ENCODE measurements at places on chromosomes 4 and X.
A peak's percentile ranks its signal among the peaks of the same experiment; 100 is the strongest.

DNA sequence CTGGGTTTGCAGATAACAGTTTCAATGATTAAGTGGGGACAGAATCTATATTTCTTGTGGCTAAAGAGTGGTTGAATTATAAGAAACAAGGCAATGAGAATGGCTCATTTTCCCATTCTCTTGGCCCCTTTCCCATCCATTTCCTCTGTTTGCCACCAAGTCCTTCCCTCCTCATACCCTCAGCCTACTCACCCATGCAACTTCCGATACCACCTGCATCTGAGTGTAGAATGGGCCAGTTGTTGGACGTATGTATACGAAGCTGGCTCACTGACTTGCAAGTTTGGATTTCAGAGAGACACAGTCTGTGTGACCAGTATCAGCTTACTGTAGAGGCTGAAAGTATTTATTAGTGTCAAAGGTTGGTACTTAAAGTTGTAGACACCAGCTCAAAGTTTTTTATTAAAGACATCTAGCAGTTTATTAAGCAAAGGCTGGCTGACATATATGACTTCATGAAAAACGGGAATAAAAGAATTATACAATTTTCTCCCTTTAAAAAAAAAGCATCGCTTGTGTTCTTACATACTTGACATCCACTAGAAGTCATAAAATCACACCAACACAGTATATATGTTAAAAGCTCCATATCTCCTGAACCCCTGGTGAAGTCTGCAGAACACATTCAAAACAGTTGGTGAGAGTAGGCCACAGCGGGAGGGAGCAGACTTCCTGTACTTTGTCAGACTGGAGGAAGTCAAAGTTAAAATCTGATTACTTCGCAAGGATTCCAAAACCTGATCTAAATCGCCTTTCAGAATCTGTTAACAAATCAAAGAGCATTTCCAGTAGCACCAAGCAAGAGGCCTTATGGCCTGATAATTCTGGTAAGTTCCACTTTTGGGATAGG lies 22.4 kb upstream of the STIM2 start:
- DNase-seq: no peak

DNA sequence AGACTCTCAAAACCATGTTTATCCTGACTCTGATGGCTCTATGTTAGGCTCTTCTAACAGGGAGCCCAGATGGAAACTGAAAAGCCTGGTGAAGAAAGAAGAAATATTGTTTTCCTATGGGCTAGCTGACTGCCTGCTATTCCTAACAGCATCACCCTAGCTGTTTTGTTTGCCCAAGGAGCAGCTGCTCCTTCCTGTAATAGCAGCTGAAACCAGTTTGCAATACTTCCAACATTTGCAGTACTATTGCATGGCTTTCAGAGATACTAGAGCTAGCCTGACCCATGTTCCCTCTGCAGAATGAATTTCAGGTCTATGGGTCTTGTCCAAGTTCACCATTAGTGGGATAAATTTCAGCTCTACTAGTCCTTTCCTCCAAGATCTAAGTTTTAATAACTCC lies 495.2 kb downstream of the INPP4B start:
- peak; percentile 80 for DNase-seq

GRCh38 chr4:113869743-113870375 lies 108.3 kb upstream of the CAMK2D start:
- DNase-seq: peak; percentile 54

DNA sequence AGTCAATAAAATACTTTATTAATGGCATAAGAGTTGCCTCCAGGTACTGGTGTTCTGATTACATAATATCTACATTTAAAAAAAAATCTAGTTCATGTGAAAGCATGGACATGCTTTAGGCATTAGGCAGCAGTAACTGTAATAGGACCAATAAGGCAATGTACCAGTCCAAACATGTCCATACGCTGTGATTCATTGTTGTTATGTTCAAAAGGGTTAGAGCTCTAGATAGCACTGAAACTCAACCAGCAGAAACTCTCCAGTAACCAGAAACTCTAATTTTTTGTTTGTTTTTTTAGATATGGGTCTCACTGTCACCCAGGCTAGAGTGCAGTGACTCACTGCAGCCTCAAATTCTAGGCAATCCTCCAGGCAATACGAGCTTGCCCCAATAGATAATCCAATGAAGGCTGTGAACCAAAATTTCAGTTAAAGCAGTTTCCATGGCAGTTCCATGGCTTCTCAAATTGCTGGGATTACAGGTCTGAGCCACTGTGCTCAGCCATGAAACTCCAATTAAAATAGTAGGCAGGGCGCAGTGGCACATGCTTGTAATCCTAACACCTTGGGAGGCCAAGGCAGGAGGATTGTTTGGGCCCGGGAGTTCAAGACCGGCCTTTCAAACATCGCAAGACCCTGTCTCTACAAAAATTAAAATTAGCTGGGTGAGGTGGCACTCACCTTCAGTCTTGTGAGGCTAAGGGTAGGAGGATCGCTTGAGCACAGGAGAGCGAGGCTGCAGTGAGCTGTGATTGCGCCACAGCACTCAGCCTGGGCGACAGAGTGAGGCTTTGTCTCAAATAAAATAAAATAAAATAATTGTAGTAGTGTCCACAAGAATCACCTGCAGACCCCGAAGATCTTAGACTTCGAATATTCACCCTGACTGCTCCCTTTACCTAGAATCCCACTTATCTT lies 36.3 kb downstream of the MGARP start:
- DNase-seq: peak; percentile 99

DNA sequence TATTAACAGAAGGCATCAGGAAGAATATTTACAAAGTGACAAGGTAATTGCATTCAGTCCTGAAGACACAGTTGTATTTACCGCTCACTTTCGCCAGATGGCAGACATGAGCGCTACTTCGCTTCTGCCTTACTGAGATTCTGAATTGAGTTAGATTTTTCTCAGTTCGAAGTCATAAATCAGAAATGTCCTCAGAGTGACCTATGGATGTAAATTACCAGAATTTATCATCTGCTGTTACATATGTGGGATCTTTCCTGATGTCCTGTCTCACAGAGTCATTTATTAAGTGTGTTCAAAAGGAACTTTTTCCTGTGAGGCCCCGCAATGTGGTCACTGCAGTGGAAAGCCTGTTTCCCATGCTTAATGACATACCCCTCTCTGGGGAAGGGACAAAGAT lies 97.3 kb upstream of the DCLK2 start:
- DNase-seq: peak; percentile 74

- DNase-seq: no peak
Measured at GRCh38 chr4:75549019-75549418, 6.8 kb upstream of the ODAPH start.

- no peak for DNase-seq
Measured at GRCh38 chr4:184664445-184665210, 15.1 kb downstream of the PRIMPOL start.

DNA sequence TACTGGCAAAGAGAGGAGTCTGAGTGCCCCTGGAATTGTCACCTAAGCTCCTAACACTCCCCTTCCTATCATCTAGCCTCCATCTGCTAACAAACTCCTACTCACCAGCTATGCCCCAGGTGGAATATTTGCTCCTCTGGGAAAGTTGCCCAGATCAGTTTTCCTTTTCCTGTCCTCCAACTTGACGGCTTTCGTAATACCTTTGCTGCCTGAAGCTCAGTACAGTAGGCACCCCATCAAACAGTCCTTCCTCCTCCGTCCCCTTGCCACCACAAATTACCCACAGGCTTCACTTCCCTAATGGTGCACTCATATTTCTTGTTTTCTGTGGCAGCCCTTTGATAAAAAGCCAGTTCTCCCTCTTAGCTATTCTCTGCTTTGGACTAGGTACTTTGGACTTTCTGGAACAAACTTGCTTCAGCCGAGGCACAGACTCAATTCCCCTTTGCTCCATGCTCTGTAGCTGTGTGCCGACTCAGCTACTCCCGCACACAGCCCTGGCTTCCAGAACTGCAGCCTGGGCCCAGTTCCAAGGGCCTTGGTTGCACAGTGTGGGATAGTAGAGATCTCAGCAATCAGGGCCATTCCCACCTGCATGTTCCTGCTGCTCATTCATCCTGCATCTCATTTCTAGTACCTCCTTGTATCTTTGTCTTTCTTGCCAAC lies 605.1 kb downstream of the BCOR start:
- DNase-seq: no peak

GRCh38 chr4:763191-763810 lies 57.7 kb downstream of the PCGF3 start:
- no peak for DNase-seq

- DNase-seq: no peak
Measured at GRCh38 chr4:106183551-106183950, 132.5 kb downstream of the TBCK start.

DNA sequence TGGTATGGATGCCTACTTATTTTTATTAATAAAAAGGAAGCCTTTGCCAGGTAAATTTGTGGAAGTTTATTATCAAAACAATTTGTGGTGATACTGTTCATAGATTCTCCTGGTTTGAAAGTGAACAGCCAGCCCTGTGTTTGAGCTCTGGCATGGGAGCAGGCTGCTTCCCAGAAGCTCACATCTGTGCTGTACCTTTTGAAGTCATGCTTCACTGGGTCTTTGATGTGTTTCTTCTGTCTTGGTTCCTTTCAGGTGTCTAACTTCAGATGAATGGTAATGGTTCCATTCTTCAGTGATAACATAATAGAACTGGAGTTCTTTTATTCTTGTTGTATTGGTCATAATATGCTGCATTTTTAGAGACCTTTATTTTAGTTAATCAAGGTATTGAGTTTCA lies 85.5 kb downstream of the BMPR1B start:
- no peak for DNase-seq

- no peak for DNase-seq
Measured at GRCh38 chr4:171857302-171858012, 44.3 kb downstream of the GALNTL6 start.

DNA sequence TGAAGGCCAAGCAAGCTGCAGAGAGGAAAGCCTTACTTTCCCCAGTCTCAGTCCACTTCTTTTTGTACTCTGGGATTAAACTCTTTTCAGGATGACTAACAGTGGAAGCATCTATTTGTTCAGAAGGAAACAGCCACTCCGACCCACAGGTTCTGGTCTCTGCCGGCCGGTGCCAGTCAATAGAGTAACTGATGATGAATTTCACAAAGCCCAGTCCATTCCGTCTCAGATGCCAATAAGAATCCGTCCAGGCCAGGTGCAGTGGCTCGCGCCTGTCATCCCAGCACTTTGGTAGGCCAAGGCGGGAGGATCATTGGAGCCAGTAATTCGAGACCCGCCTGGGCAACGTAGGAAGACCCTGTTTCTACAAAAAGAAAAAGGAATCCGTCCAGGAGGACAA lies 58.5 kb upstream of the HELT start:
- no peak for DNase-seq

DNA sequence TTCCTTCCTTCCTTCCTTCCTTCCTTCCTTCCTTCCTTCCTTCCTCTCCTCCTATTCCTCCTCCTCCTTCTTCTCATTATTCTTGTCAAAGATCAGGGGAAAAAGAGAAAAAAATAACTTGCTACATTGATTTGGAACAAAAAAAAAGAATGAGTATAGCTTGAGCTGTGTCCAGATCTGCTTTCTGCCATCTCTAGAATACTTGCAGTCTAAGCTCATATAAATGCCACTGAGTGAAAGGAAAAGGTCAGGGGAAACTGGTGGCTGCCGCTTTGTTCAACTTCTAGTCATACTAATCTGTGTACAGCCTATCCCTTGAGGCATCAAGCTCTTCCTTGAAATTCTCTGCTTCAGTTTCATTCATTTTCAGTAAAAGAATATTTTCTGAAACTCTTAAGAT lies 28.3 kb upstream of the EPHA5 start:
- DNase-seq: no peak

GRCh38 chr4:189659287-189659686 lies 281.4 kb upstream of the FRG1 start:
- no peak for DNase-seq

DNA sequence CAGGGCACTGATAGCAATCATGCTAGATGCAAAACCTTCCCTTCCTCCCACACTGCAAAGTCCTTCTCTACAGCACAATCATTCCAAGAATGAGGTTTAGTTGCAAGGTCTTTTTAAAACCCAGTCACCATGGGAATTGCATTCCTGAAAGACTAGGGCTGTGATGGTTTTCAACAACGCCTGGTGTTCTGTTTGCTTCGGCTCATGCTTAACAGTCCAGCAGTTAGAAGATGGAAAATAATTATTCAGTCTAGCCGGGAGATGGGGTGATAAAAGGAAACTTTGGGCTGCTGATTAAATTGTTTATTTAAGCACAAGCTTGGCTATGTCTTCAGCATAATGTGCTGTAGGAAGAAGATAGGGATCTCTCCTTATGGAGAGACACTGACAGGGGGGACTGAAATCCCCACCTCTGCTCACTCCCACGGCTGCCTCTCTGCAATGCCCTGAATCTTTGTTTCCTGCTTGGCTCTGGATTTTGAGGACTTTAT lies 211.4 kb downstream of the MID1IP1 start:
- DNase-seq: peak; percentile 66

DNA sequence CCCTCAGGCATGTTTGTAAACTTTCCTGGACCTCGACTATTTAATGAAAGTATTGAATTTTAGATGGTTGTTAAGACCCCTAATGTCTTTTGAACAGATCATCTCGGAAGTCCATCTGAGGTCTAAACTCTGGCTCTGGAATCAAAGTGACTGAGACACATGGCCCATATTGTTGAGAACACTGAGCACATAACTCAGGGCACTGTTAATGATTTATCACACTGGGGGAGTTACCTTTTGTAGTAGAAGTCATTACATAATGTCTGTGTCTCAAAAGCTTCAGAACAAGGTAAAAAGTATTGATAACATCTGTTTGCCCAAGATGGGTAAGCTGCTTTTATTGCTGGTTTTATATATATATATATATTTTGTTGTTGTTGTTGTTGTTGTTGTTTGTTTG lies 103.4 kb upstream of the HS3ST1 start:
- no peak for DNase-seq

DNA sequence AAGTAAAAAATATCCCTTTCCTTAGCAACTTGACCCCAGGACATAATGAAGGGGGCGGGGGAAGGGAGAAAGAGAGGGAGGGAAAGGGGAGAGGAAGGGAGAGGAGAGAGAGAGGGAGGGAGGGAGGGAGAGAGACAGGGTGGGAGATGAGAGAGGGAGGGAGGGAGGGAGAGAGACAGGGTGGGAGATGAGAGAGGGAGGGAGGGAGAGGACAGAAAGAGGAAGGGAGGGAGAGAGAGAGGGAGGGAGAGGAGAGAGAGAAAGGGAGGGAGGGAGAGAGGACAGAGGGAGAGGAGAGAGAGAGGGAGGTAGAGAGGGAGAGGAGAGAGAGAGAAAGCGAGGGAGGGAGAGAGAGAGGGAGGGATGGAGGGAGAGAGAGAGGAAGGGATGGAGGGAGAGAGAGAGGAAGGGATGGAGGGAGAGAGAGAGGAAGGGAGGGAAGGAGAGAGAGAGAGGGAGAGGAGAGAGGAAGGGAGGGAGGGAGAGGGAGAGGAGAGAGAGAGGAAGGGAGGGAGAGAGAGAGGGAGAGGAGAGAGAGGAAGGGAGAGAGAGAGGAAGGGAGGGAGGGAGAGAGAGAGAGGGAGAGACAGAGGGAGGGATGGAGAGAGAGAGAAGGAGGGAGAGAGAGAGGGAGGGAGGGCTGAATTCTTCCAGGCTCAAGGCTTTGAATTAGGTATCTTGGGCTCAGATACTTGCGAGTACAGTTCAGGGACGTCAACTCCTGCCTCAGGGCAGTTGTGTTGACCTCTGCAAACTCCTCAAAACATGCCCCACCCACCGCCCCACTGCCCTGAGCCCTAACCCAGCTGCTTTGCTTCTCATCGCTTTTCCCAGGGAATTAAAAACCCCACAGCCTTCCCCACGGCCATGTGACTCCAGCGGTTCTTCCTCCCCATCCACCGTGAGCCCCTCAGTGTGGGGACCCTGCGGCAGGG lies 40.0 kb upstream of the ADRA2C start:
- DNase-seq: no peak
